ENCODE measurements at places on chromosomes 5 and 9.
A peak's percentile ranks its signal among the peaks of the same experiment; 100 is the strongest.

- DNase-seq: no peak
Measured at GRCh38 chr5:131364507-131365050, 100.7 kb downstream of the CDC42SE2 start.

GRCh38 chr9:129669141-129669718, 3.8 kb downstream of the PRRX2 start:
- DNase-seq: no peak

GRCh38 chr5:179801304-179802206, 5.1 kb downstream of the MGAT4B start:
- peak; percentile 77 for DNase-seq

DNA sequence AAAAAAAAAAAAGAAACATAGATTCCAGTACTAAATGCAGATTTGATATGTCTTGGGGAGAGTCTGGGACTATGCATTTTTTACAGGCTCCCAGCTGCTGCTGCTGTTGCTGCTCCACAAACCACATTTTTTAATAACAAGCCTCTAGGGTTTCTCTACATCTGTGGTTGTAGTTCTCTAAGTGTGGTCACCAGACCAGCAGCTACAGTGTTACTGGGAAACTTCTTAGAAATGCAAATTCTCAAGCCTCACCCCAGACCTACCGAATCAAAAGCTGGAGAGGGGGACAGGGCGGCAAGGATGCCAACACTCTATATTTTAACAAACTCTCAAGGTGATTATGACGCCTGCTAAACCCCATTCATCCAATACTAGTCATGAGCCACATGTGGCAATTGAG, 293.4 kb upstream of the PTGER4 start:
- no peak for DNase-seq

- no peak for DNase-seq
Measured at GRCh38 chr9:112839331-112839730, 51.3 kb downstream of the SLC46A2 start.

GRCh38 chr5:14778792-14779070, 92.8 kb downstream of the ANKH start:
- DNase-seq: no peak

DNA sequence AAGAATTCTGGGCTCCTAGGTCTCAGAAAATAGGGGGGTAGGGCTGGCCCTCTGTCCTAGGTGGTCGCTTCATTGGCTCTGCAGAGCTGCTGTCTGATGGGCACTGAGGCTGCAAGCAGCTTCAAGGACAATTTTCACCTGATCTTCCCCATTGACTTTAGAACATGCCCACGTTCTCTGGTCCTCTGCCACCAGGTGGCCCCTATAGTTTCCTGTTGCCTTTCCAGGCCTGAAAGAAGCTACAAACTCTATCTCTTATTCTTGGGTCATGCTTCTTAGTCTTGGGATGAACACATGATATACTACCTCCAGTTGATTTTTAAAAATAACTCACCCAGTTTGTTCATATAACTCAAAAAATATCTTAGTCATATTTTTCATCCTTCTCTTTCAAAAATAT, 26.3 kb downstream of the SPZ1 start:
- no peak for DNase-seq
